ENCODE measurements at places on chromosomes 2 and 18. TPM values are rescaled to one million over a fixed set of nuclear protein-coding genes. Genes with fewer than 3 reads are reported as not detected.

SLC4A3 gene
- total RNA-seq = 0.16 TPM

IL36RN gene
- not detected for total RNA-seq

MC5R gene
- total RNA-seq = not detected

PAX8 gene
- 1.4 TPM for total RNA-seq

CTLA4 gene
- 127 TPM for total RNA-seq

SIGLEC15 gene
- total RNA-seq = not detected

ITGB6 gene
- not detected for total RNA-seq

CHAC2 gene
- total RNA-seq = 15.8 TPM

TRIM43 gene
- not detected for total RNA-seq

MAP2 gene
- 0.39 TPM for total RNA-seq

PRSS56 gene
- not detected for total RNA-seq

TWIST2 gene
- not detected for total RNA-seq

ABCG5 gene
- total RNA-seq = not detected

TMEM247 gene
- not detected for total RNA-seq

TUBA4A gene
- 210 TPM for total RNA-seq

RFTN2 gene
- total RNA-seq = not detected

SOX11 gene
- not detected for total RNA-seq

RTP5 gene
- total RNA-seq = not detected

SDC1 gene
- 0.23 TPM for total RNA-seq
